ENCODE measurements at places on chromosomes 13 and 19.

DNA sequence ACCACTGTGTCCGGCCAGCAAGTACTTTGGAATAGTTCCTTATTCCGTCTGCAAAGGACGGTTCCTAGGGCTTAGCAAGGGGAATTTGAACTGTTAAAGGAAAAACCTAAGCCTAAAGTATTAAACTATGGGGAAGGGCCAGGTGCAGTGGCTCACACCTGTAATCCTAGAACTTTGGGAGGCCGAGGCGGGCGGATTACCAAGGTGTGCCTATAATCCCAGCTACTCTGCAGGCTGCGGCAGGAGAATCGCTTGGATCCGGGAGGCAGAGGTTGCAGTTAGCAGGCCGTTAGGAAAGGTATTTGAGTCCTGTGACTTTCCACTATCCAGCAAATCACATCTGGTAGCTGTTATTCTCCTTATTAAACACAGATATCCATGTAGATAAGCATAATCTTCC lies 9.4 kb upstream of the RAB20 start:
- no peak for DNase-seq

- DNase-seq = peak; percentile 22
Measured at GRCh38 chr19:53903055-53903680, 5.9 kb upstream of the CACNG7 start.

GRCh38 chr13:49113526-49114286 lies 106.4 kb upstream of the MLNR start:
- DNase-seq = no peak

GRCh38 chr13:23751195-23751594 lies 138.0 kb downstream of the MIPEP start:
- no peak for DNase-seq
